ENCODE measurements at places on chromosomes 5 and 9.

DNA sequence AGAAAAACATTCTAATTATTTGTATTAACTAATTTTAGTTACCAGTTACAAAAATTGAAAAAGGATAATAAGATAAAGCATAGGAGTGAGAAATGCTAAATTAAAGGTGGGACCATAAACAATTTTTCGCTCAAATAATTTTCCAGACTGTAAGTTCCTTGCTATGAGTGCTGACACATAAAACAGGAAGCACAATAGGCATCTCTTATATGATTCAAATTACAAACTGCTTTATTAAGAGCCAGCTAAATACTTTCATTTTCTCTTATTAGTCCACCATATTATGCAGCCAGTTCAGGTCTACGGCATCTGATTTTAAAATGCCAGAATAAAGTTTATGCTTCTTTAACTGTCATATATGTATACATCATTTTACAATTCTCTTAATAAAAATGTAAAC is 4.4 kb downstream of the RC3H2 start:
- no peak for DNase-seq

DNA sequence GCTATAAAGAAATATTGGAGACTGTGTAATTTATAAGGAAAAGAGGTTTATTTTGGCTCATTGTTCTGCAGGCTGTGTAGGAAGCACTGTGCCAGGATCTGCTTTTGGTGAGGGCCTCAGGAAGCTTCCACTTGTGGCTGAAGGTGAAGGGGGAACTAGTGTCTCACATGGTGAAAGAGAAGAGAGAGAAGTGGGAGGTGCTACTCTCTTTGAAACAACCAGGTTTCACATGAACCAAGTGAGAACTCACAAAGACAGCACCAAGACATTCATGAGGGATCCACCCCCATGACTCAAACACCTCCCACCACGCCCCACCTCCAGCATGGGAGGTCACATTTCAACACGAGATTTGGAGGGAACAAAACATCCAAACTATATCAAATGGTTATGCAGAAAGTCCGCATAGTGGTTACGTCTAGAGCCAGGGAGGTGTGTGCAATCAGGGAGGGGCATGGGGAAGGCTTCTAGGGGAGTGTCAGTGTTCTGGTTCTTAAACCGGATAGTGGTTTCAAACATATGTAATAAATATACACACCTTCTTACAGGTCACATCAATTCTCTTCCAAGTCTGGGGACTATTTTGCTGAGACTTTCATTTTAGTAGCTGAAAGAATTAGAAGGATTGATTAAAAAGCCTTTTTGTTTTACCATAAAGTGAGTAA is 113.0 kb downstream of the TRIO start:
- DNase-seq: no peak

GRCh38 chr5:77449981-77450380 is 42.1 kb downstream of the WDR41 start:
- no peak for DNase-seq

GRCh38 chr9:109588415-109588814 is 90.3 kb upstream of the PTPN3 start:
- DNase-seq: no peak

GRCh38 chr5:42579320-42579719 is 156.1 kb downstream of the GHR start:
- no peak for DNase-seq

- no peak for DNase-seq
Measured at GRCh38 chr5:150595466-150596031, 44.9 kb upstream of the SYNPO start.

- no peak for DNase-seq
Measured at GRCh38 chr5:135010502-135011354, 23.3 kb downstream of the PITX1 start.

DNA sequence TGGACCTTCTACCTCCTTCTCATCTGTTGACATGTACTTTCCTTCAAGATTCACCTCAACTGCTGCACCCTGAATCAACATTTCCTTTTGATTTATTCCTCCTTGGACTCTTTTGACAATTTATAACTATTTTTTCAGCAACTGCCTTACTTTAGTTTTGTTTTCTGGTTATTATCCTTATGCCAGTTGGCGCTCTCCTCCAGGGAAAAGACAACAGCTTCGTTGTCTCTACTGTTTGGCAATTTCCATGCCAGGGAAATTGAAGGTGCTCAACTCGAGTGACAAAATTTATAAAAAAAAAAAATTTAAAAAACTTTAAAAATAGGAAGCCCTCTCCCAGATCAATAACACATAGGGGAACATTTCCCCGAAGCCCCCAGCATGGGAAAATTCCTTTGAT is 549.2 kb upstream of the DMAC1 start:
- DNase-seq: no peak

DNA sequence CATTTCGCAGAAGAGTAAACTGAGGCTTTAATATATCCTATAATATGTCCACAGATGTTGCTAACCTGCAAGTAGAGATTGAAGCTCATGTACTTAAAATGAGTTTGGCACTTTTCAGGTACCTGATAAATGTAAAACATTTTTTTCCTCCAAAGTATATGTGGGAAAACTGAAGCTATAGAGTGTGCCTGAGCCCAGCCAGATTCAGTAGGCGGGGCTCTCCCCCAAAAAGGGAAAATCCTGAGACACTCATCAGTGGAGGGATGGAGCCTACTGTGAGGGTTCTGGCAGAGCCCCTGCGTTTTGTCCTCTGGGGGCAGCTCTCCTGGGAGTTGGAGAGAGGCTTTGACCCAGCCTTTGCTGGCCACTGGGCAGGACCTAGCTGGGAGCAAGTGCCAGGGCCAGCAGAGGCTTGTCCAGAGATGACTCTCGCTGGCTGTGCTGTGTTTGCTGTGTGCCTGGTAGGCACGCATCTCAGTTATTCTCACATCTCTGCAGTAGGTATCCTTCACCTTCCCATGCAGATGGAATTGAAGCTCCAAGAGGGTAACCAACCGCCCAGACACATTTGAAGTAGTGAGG is 81.1 kb upstream of the SPRY4 start:
- DNase-seq: no peak

- no peak for DNase-seq
Measured at GRCh38 chr5:137075163-137075970, 423.8 kb downstream of the SPOCK1 start.

DNA sequence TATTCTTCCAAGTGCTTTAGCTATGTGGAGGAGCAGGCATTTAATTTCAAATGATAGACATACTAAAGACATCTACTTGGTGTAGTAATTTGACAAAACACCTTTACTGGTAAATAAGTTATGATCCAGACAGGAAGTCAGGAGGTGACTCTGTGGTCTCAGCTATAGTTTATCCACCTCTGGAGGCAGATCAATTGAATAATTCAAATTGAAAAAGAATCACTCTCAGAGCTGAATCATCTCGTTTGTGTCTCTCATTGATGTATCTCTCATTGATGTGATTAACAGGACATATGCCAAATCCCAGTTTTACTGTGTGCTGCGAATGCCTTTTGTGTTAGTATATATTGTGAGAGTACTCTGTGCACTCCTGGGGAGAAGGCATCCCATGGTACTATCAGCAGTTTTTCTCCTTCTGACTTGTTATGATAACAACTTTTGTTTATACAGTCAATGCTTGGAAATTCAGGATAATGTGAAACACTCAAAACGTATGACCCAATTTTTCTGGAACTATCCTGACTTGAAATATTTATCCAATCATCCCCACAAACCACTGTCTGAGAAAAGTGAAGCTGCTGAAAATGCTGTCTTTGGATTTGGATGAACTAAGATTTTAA is 48.5 kb upstream of the DAB2 start:
- DNase-seq: no peak

- no peak for DNase-seq
Measured at GRCh38 chr9:70205366-70206020, 53.3 kb upstream of the SMC5 start.

- no peak for DNase-seq
Measured at GRCh38 chr5:115873392-115873791, 31.7 kb downstream of the AP3S1 start.

- no peak for DNase-seq
Measured at GRCh38 chr5:31194468-31194813, 955 bp downstream of the CDH6 start.

DNA sequence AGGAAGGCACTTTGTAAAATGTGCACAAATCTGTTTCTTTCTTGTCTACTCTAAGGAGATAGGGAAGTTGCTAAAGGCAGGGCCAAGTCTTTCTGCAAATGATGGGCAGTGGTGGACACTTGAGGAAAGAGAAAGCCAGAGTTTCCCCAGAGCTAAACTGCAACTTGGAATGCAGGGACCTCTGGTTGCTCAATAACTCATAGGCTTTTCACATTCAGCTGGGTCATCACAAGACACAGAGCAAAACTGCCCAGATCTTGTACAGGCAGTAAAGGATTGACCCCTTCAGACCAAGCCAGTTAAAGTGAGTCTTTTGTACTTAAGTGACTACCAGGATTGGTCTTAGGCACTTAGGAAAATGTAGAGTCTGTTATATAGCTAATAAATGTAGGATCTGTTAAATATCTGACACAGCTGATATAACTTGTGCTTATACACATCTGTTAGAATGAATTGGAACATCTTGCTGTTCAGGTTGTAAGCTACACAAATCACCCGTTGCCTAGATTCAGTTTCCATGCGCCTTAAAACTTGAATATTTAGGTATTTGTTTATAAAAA is 13.5 kb upstream of the AGXT2 start:
- DNase-seq: no peak

DNA sequence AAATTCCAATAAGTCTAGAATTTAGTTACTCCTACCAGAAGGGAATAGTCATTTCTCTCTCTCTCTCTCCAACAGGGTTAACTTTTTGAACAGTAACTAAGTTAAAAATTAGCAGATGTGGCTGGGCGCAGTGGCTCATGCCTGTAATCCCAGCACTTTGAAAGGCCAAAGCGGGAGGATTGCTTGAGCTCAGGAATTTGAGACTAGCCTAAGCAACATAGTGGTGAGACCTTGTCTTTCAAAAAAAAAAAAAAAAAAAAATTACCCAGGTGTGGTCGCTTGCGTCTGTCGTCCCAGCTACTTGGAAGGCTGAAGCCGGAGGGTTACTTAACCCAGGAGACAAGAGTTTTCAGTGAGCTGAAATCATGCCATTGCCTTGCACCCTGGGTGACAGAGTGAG is 639.7 kb downstream of the PTPRD start:
- DNase-seq: no peak

DNA sequence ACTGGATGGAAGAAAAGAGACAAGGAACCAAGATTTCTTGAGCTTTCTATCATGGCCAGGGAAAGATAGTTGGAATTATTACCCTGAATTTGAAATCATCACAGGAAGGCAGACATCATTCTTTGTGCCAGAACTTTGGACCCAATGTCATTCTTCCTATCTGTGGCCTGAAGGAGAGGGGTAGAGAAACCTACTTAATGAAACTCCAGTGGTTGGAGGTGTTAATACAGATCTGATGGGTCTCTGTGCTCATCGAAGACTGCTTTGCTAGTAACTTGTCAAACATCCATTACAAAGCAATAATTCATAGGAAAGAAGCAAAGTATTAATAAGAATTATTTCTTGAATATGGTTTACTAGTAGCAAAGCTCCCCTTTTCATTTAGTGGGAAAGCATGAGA is 26.9 kb downstream of the PRLR start:
- DNase-seq: no peak

GRCh38 chr9:34802916-34803315 is 93.0 kb upstream of the CCL21 start:
- DNase-seq: no peak

- no peak for DNase-seq
Measured at GRCh38 chr9:126985870-126986498, 71.4 kb downstream of the RALGPS1 start.

GRCh38 chr5:167229751-167230150 is 1061.7 kb upstream of the WWC1 start:
- no peak for DNase-seq

DNA sequence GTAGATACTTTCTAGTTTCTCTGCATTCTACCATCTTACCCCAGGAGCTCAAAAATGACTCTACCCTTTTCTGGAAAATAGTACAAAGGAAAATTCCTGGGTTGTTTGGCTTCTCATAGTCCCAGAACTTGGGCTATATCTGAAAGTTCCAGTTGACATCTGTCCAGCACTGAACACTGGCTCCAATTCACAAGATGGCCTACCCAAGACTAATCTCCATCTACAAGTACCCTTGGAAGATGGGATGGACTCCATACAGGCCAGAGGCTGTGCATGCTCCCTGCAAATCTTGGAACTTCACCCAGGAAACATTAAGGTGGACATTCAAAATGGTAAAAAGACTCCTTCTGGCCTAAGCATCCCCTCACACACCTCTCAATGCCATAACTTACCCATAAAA is 427.1 kb downstream of the DTWD2 start:
- DNase-seq: no peak

GRCh38 chr9:101527066-101527465 is 6.6 kb upstream of the RNF20 start:
- DNase-seq: no peak

DNA sequence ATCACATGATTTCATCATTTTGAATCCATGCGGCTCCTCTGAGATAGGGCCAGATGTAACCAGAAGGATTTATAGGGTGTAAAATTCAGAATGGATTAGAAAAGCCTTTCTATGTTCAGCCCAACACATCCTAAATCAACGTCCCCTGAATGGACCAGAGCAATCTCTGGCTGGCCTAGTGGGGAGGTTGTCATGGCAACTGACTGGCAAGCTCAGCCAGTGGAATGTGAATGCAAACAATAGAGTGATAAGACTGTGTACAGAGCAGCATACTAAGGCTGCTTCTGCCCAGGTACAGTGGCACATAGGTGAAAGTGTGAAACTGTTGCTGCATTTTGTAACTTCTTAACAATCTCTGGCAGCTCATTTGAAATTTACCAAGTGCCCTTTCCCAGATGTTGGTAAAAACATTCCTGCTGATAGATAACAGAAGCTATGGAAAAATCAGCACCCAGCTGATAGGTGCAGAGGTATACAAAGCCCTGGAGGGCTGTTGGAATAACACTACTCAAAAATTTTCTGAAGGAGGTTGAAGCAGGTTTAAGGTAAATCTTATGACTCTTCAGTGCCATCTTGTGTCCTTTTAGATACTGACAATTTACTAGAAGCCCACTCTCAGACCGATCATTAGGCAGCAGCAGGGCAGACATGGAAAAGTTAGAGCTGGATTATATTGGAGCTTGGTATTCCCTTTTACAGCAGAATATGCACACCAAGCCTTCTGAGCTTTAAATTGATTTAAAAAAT is 267.2 kb downstream of the RAB3C start:
- DNase-seq: peak; percentile 3

DNA sequence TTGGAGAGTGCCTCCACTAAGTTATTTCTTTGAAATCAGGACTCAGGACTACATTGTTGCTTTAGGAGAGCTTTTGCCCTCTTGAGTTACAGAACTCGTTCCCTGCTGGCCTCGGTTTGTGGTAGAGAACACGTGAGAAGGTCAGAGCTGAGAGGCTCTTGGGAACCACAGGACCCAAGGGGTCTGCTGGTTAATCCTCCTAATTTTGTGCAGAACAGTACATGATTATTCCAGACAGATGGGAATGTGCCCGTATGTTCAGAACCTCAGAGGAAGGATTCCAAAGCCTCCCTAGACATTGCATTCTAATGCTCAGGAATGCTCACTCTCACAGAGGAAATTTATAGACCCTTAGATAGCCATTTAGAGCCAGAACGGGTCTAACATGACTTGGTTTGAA is 25.2 kb upstream of the BASP1 start:
- no peak for DNase-seq

Data from amygdala (tissue), 56 donors.